ENCODE measurements at places on chromosomes 16 and 17.

GRCh38 chr16:18037051-18037450 is 299.5 kb downstream of the NPIPA8 start:
- no peak for DNase-seq

DNA sequence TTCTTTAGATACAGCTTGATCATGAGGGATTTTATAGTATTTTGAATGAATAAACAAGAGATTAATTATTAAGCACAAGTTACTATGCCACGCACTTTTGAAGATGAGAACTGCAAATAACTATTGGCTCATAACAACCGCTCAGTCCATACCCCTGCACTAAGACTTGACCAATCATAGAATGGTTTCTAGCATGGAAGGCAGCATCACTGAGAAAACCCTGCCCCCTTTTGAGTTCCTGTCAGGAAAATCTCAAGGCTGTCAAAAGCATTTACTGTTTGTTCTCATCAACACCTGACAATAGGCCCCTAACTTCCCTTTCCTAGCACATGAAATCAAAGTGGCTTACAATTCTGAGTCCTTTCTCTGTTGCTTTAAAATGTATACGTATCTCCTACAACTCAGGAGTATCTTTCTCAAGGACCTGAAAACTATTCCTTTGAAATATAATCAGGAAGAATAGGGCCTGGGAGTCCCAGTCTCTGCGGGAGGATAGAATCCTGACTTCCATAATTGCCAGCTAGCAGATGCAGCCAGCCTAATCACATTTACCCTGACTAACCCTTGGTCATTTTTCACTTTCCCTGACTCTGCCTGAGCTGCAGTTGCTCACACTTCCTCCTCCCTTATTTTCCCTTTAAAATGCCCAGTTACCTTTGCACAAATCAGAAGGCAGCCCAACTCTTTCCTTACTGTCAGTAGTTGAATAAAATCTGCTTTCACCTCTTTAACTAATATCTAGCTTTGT is 9.1 kb upstream of the MMD start:
- no peak for DNase-seq

DNA sequence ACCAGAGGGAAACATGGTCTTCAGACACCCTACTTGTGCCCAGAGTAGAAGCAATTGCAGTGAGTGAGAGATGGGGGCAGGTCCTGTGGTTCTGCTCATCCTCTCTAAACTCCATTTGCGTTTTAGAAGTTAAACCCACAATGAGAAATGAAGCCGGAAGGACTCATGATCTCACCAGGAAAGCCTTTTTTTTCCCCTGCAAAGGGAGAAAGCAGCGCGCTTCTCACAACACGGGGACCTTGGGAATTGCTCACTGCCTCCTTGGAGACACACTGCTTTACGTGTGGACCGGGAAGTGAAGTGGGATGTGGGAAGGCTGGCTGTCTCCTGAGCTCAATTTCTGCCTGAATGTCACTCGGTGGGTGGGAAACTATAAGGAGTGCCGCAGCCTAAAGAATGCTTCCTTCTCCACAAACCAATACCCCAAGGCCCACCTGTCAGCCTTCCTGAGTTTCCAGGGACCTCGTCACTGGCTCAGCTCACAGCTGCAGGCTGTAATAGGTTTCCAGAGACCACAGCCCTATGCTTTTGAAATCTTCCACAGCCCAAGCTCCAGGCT is 365.4 kb downstream of the XYLT1 start:
- DNase-seq, result no peak

DNA sequence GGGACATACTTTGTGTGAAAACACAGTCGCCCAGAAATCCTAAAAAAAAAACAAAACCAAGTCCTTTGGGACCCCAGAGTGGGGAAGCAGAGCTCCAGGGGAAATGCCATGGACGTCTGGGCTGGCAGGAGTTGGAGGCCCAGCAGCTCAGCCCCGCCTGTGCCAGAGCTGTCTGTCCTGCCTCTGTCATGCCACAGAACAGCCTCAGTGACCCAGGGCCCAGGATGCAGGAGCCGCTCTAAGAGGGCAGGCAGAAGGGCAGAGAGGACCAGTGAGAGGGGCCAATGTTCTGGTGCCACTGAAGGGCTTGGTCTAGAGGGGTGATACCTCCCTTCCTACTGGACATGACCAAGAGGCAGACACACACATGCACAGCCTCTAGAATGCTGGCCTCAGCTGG is 166.2 kb downstream of the C16orf78 start:
- no peak for DNase-seq

- no peak for DNase-seq
Observed at GRCh38 chr16:66874079-66874775, 6.1 kb upstream of the PDP2 start.

DNA sequence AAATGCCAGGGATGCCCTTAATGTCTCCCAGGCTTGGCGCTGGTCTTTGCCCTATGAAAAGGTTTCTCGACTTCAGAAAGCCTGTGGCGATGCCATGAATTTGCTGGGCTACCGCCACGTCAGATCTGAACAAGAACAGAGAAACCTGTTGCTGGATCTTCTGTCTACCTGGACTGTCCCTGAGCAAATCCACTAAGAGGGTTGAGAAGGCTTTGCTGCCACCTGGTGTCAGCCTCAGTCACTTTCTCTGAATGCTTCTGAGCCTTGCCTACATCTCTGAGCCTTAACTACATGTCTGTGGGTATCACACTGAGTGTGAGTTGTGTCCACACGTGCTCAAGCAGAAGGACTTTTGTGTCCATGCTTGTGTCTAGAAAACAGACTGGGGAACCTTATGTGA is 11.4 kb downstream of the CHST4 start:
- peak; percentile 62 for DNase-seq

DNA sequence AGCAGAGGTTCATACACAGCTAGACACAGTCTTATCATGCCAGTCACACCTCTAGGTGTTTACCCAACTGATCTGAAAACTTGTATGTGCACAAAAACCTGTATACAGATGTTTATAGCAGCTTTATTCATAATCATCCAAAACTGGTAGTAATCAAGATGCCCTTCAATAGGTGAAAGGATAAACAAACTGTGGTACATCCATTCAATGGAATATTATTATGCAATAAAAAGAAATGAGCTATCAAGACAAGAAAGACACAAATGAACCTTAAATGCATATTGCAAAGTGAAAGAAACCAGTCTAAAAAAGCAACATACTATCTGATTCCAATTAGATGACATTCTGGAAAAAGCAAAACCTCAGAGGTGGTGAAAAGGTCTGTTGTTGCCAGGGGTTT is 47.6 kb upstream of the CNEP1R1 start:
- no peak for DNase-seq

DNA sequence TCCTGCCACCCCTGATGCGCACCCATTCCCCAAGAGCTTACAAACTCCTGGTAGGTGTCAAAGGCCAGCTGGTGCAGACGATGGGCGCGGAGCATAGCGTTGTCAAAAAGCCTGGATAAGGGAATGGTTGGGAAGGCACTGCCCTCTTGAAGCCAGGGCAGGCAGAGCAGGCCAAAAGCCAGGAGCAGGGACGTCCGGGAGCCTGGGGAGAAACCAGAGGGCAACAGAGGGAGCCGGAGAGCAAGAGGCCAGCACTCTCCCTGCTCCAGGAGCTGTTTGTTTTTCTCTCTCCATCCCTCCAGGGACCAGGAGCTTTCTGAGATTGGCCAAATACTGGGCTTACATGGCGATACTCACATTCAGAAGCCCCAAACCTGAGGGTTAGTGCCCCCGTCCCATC is 334 bp downstream of the GH1 start:
- peak; percentile 92 for DNase-seq

GRCh38 chr16:4913774-4914525 is 23.0 kb downstream of the PPL start:
- DNase-seq, result no peak

GRCh38 chr17:47990962-47991731 is 20.2 kb downstream of the CDK5RAP3 start:
- peak; percentile 77 for DNase-seq

- DNase-seq, result no peak
Observed at GRCh38 chr17:56810891-56811775, 22.6 kb downstream of the C17orf67 start.

GRCh38 chr16:1154291-1154886 is 1.5 kb downstream of the CACNA1H start:
- no peak for DNase-seq

DNA sequence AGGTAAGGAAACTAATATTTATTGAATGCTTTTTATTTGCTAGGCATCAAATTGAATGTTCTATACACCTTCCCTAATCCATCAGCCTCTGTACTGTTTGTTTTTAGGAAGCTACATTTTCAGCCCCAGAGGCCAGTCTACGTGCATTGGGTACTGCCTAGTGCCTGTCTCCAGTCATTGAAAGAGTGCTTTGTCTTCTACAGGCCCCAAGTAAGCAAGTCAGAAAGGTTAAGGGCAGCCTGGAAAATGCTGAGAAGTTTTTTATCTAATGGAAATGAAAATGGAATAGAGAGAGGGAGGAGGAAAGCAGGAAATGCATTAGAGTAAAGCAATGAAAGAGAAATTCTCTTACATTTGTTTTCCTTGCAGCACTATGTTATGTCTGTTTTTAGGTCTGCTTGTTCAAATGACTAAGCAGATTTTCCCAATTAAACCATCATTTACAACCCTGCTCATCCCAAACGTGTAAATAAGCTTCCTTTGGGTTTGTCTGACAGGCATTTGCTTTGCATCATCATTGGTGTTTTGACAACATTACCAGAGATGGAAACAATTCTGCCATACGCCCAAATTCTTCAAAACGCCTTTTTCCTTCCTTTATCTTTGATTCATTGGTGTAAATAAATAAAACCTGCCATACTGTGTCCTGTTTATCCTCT is 116.0 kb upstream of the GOT2 start:
- DNase-seq, result no peak

- DNase-seq, result no peak
Observed at GRCh38 chr17:81685108-81685507, 1.3 kb downstream of the HGS start.

DNA sequence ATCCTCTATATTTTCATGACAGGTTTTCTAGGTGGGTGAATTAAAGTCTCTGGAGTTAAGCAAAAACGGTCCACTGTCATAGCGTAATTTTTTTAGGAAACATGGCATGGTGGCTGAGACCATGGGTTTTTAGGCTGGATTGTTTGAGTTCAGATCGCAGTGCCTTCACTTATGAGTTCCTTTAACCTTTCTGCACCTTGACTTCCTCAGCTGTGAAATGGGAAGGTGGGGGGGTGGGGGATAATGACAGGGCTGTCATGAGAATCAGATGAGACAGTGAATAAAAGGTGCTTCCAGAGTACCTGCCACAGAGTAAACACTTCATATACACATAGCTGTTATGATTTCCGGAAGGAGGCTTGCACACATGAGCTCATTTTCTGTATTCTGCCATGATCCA is 11.8 kb downstream of the PRCD start:
- DNase-seq, result no peak

DNA sequence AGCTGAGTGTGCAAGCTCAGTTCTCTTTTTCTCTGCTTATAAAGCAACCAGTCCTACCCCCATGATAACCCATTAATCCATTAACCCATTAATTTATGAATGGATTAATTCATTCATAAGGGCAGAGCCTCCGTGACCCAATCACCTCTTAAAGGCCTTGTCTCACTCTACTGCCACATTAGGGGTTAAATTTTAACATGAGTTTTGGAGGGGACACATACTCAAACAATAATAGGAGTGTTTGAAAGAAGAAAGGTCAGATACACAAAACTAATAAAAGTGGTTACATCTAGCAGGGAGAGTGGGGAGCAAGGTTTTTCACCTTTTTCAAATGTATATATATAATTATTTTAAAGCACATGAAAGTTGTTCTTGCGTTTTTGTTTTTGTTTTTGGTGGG is 6.8 kb downstream of the VMP1 start:
- DNase-seq, result no peak

- DNase-seq, result peak; percentile 79
Observed at GRCh38 chr16:75593825-75594820, 27.9 kb downstream of the GABARAPL2 start.

DNA sequence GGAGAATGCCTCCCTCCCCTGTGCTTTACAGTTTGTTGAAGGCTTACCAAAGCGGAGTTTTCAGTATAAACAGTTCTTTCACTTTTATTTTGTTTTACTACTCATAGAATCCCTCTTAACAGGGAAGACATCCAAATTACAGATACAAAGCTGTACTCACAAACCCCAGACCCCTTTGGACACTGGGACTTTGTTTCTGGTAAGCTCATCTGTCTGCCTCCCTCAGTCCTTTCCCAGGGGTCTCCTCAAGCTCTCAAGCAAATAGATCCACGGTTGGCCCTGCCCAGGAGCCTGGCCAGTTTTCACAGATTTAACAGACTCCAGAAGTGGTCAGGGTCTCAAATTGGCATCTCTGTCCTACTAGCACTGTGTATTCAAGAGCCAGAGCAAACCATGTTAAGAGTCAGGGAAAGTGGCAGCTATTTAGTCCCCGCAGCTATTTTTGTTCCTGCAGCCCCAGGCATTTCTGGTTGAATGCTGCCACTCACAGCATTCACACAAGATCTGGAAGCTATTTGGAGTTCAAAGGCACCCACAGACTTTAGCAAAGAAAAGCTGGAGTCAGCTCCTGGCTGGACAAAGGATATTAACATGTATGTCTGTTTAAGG is 54.2 kb downstream of the TMEM100 start:
- no peak for DNase-seq

DNA sequence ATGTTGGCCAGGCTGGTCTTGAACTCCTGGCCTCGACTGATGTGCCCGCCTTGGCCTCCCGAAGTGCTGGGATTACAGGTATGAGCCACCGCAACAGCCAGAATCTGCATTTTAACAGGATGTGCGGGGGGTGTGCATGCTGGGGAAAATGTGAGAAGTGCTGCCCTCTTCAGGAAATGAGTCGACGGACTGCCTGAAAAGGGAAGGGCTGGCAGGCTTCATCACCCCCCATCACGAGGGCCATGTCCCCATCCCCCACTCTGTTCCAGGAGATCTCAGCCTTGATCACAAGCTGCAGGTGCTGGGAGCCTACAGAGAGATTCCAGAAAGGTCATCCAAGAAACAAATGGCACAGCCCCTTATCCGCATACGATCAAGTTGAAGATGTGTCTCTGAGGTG is 195.3 kb upstream of the RPL38 start:
- peak; percentile 87 for DNase-seq

DNA sequence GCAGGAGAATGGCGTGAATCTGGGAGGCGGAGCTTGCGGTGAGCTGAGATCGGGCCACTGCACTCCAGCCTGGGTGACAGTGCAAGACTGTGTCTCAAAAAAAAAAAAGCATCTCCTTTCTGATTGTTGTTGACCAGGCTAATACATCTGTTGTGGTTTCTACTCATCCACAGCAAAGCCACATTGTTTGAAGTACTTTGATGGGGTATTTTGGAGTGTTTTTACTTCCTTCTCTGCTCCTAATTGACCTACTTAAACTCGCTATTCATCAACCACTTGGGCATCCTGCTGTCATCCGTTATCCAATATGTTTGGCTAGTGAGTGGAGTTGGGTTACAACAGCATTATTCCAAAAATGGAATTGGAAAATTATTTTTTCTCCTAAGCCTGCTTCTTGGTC is 3.5 kb upstream of the CDC27 start:
- no peak for DNase-seq

- DNase-seq, result no peak
Observed at GRCh38 chr17:45320931-45321461, 4.2 kb upstream of the MAP3K14 start.

- DNase-seq, result no peak
Observed at GRCh38 chr17:67632141-67632540, 85.6 kb upstream of the NOL11 start.

Measured in H9 (cell line).